ENCODE measurements at places on chromosomes 13 and 19.
A peak's percentile ranks its signal among the peaks of the same experiment; 100 is the strongest.

- DNase-seq, result no peak
Measured at GRCh38 chr19:35212241-35212640, 16.3 kb downstream of the FAM187B start.

DNA sequence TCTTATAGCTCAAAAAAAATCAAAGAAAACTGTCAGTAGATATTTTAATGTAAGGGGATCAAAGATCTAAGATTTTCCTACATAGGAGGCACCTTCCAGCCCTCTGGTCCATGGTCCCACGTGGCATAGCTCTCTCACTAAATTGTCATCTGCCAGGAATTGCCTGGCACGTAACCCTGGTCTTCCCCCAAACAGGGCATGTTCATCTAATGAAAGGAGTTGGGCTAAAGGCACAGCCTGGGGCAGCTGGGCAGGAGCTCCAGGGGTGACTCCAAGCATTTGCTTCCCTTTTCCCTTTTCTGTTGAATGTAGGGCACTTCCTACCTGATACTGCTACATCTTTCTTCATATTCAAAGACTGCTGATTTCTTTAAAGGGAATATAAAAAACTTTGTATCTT, 148.7 kb downstream of the COL4A1 start:
- DNase-seq, result no peak

- DNase-seq, result peak; percentile 46
Measured at GRCh38 chr19:41299046-41299754, 10.8 kb upstream of the CCDC97 start.

DNA sequence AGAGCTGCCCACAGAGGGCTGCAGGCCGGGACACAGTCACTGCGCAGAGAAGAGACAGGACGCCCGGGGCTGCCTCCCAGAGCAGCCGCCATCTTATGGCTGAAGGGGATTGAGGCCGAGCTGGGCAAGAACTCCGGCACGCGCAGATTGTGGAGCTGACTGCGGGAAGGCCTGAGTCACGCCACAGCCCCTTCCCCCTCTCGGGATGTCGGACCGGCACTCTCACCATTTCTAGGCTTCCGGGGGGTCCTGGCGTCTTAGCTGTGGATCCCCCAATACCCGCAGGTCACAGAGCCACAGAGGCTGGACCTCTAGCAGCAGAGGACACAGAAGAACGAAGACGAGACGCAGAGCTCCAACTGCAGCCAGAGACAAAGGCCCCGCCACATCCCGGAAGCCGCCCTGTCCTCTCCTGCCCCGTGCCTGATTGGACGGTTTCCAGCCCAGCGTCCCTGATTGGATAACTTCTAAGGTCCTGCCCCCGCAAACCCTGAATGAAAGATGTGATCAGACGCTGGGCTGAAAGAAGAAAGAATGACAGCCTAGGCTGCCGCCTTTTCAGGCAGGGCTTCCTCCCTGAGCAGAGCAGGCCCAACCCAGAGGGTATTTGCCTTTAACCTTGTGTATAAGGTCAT, at the start of gene ZNF43:
TSS of gene ZNF43 (minus strand) at position 373 of the 635 bp plus-strand sequence. CDS start at position 229, 144 bp downstream.
- DNase-seq, result peak; percentile 96

GRCh38 chr19:36136964-36137686, 2.7 kb upstream of the CAPNS1 start:
- no peak for DNase-seq

DNA sequence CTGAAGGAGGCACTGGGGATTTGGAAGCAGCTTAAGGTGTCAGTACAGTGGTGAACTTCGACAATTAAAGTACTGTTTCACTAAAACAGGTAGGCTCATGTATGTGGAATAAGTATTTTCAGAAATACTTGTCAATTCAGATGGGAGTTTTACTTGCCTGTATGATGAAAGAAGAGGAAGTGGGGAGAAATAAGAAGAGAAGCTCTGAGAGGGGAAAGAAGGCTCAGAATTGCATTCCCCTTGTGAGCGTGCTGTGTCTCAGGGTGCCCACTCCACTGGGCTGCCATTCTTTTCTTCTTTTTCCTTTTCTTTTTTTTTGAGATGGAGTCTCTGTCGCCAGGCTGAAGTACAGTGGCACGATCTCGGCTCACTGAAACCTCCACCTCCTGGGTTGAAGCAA, 38.6 kb upstream of the RNF17 start:
- no peak for DNase-seq

GRCh38 chr19:41426952-41427646, at the start of gene B3GNT8:
TSS of gene B3GNT8 (minus strand) at chr19:41427374. CDS start at chr19:41426778, 596 bp downstream.
- DNase-seq, result peak; percentile 77

GRCh38 chr19:44890366-44891015, 563 bp upstream of the TOMM40 start:
- peak; percentile 100 for DNase-seq

DNA sequence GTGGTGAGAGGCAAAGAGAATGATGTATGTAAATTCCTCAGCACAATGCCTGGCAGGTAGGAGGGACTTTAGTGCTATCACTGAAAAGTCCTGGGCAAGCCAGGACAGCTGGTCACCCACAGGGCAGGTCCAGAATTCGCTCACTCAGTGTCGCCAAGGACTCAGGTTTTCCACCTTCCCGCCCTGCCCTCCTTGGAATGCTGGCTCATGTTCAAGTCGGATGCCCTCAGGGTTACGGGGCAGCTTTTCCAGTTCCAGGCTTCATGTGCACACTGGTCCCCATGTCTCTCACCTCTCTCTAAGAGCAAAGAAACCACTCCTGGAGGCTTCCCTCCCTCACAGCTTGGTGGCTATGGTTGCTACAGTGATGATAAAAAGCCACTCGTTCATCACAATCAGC, 24.8 kb upstream of the NAXD start:
- DNase-seq, result no peak

DNA sequence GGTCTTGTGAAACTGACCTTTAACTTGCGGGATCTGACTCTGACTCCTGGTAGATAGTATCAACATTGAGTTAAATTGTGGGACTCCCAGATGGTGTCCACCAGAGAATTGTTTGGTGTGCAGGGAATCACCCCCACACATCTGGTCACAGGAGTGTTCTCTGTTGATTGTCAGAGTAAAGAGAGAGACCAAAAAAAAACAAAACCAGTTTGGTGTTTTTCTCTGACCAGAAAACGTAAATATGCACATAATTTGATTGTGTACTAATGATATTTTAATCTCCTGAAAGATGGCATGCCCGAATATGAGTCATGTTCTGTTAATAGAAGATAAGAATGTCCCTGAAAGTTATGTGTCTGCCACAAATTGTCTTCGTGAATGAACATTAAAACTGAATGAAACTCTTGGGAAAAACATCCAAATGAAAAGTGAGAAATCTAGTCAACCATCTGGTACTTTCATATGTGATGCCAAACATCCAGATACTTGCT, 118.5 kb upstream of the GPC6 start:
- peak; percentile 1 for DNase-seq

DNA sequence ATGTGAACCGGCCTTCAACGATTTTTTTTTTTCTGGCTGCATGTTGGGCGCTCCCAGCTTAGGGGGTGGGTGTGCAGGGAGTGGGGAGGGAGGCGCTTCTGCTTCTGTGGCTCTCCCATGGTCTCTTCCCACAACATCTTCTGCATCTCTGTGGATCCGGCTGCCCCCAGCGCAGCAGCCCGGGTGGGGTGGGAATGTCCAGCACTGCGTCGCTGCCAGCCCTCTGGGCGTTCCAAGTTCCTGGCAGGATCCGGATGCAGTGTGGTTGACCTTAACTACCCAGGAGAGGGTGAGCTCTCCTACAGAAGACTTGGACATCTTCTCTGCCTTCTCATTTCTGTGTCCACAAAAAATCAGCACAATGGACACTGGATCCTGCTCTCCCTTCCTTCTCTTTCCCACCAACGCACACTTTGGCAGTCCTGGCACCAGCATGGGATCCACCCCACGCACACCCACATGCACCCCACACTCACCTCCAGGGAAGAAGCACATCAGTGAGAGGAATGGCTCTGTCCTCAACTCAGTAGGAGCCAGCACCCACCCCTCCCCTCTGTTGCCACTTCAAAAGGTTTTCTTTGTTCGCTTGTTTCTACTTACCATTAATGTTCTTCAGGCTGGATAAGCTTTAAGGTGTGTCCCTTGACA, 177.3 kb downstream of the COL4A1 start:
- DNase-seq, result no peak

DNA sequence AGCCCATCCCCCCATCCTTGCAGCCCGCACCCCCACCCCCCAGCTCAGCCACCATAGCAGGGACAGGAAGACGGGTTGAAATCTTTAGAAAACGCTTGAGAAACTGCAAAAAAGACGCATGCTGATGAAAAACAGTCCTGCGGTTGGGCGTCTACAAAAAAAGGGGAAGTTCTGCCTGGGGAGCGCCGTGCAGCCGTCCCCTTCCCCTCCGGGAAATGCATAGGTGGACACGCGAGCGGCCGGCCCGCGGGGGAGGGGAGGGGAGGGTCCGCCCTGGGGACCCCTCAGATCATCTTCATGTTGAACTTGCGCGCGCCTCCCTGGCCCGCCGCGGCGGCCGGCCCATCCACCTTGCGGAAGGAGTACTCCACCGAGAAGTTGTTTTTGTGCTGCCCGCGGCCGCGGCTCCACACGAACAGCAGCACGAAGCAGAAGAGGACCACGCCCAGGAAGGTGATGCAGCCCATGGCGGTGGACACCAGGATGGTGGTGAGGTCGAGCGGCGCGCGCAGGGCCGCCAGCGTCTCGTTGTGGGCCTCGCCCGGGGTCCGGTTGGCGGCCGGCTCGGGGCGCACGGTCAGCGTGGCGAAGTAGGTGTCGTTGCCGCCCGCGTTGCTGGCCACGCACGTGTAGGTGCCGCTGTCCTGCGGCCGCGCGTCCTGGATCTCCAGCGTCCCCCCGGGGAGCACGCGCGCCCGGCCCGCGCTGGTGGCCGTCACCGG, 7.9 kb upstream of the PEAK3 start:
- no peak for DNase-seq

DNA sequence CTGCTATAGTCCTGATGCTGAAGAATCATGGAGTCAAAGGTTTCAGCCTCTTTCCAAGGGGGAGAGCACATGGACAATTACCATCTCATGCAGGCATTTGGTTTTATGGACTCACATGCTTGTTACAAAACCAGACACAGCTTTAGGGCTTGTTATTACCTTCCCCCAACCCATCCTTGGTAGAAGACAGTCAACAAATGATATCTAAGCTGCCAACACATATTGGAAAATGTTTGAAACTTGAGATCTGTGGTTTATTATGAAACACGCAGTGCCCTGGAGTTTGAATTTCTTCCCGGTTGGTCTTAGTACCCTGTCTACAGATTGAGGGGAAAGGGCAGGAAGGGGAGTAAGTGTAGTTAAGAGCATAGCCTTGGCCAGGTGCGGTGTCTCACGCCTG, 12.5 kb upstream of the CYP2A6 start:
- peak; percentile 5 for DNase-seq

- no peak for DNase-seq
Measured at GRCh38 chr13:110914081-110914330, 863 bp downstream of the ANKRD10 start.

GRCh38 chr19:15288146-15288963, 44.0 kb downstream of the BRD4 start:
- no peak for DNase-seq
